Activated CD4-positive, CD25-positive, alpha-beta regulatory T cell (primary cell): ENCODE measurements at places on chromosomes 6 and 20.
A peak's percentile ranks its signal among the peaks of the same experiment; 100 is the strongest.

GRCh38 chr6:140597181-140597580 is 1222.7 kb upstream of the CITED2 start:
- DNase-seq: no peak

GRCh38 chr6:15355683-15356099 is 109.8 kb downstream of the JARID2 start:
- no peak for DNase-seq

- DNase-seq: no peak
Observed at GRCh38 chr6:168964138-168964835, 289.4 kb downstream of the THBS2 start.

DNA sequence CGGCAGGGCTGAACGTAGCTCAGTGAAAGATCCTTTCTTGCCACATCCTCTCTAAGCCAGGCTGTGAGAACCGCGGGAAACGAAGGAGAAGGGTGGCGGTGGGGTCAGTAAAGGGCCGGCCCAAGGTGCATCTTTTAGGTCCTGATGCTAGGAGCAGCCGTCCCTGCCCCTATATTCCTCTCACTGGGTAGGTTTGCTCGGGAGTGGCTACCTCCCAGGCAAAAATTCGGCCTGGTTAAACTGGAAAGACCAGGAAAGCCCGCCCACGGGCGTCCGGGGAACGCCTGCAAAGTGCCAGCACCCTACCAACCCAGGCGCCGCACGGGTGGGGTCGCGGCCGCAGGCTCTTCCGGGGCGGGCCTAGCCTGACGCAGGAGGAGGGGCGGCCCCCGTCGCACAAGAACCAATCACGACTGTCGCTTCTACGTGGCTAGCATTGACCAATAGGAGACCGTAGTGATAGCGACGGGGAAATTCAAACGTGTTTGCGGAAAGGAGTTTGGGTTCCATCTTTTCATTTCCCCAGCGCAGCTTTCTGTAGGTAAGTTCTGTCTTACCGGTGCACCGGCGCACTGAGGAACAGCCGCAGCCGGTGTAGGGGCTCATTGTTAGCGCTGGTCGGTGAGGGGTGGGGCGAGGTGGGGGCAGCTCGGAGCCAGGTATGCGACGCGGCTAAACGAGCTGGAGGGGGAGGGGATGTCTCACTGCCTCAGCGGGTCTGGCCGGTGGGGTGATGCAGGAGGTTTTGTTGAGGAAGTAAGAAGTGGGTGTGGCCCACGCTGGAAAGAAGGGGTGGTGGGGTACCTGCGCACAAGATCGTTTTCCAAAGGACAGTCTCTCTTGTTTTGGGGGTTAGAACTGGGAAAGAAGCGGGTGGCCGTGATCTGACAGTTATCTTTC is at the start of gene TTK:
TSS of gene TTK (plus strand) at position 477 of the 900 bp plus-strand sequence. CDS start 1,195 bp downstream, outside the sequence.
- peak; percentile 80 for DNase-seq

- DNase-seq: no peak
Observed at GRCh38 chr6:22536122-22536521, 33.2 kb upstream of the HDGFL1 start.

- no peak for DNase-seq
Observed at GRCh38 chr6:111715321-111715720, 109.6 kb upstream of the TRAF3IP2 start.

- no peak for DNase-seq
Observed at GRCh38 chr20:24891546-24892393, 57.3 kb upstream of the CST7 start.

DNA sequence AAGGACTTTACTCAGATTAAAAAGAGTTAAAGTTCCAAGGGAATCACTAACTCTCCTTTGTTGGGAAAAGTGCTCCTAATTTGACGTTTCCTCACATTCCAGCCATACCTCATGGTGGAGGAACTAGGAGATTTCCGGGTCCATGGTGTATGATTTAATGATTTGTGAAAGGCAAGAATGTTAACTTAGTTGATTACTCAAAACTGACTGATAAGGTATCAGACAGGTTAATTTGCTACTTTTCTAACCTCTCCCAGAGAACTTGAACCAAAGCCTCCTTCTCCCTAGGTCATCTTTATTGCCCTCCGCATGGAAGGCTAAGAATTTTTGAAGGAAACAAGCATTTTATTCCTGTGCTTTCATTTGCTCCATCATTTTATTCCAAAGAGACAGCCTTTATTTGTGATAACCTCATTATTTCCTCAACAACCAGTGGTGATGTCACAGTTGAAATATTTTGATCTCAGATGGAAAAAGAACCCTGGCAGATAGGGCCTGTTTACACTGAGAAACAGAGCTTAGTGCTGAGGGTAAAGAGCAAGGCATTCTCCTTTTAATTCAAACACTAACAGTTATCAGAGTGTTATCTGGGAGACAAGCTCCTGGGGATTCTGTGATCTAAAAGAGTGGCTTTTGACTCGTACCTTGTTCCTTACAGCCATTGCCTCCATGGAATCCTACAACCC is 57.4 kb upstream of the BMP2 start:
- no peak for DNase-seq
